PC-9 (cell line): ENCODE measurements at places on chromosomes 2 and 18. TPM values are rescaled to one million over a fixed set of nuclear protein-coding genes. Genes with fewer than 3 reads are reported as not detected.

CXCR4 gene
- 0.70 and 1.1 TPM in 2 replicates for total RNA-seq

TCF7L1 gene
- total RNA-seq: 2.3 and 2.8 TPM in 2 replicates

RNU2-63P gene
- 3.9 TPM in 1 of 2 replicates, not detected in the other for total RNA-seq

SETBP1 gene
- 8.3 and 9.0 TPM in 2 replicates for total RNA-seq

TTLL4 gene
- 43.9 and 57.1 TPM in 2 replicates for total RNA-seq

COL5A2 gene
- total RNA-seq: 0.35 and 0.55 TPM in 2 replicates

PLA2R1 gene
- total RNA-seq: 0.33 and 0.40 TPM in 2 replicates

SH3RF3 gene
- total RNA-seq: 4.9 and 6.1 TPM in 2 replicates

AFF3 gene
- not detected in 2 replicates for total RNA-seq

GRCh38 chr2:143533846-143534245 lies 404.6 kb downstream of the ARHGAP15 start:
- no peaks in the 10 kb centered on the region for H3K27me3 ChIP-seq
- DNase-seq: no peak
- no peak overlapping the region for H3K27ac ChIP-seq
- no peaks in the 10 kb centered on the region for H3K36me3 ChIP-seq
- H3K4me3 ChIP-seq: no peak overlapping the region

GRCh38 chr2:182982941-182983340 lies 55.3 kb downstream of the NCKAP1 start:
- peaks cover 71% of the 10 kb centered on the region for H3K36me3 ChIP-seq
- no peaks in the 10 kb centered on the region for H3K4me1 ChIP-seq
- H3K4me3 ChIP-seq: no peak overlapping the region
- no peak for DNase-seq
- H3K27me3 ChIP-seq: no peaks in the 10 kb centered on the region

DNA sequence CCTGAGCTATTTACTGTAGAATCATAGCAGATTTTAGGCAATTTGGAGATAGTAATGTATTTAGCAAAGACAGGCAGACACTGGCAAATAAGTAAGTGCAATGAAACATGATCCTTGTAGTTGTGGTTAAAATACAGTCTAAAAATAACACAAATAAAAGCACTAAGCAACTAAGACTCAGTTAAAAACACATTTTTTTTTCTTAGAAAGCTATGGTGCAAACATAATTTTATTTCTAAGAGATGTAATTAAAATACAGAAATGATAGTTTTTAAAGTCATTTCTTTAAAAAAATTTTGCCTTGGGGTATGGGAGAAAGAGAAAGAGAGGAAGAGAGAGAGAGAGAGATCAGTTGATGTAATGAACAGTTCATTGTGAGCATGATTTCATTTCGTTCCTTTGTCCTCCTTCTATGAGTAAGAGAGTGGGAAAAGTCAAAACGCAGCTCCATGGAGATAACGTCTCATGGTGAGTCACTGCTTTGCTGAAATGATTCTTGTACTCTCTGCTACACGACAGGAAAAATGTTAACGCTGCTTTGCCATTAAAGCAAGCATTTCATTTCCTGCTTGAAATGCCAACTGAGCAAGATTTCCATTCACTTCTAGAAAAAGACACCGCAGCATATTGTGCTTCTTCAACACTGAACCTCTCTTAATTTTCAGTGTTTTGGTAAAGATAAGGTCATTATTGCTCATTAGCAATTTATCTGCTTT lies 61.3 kb upstream of the PGAP1 start:
- no peaks in the 10 kb centered on the region for H3K36me3 ChIP-seq
- H3K27me3 ChIP-seq: no peaks in the 10 kb centered on the region

GRCh38 chr2:15058015-15058720 lies 425.7 kb downstream of the LRATD1 start:
- H3K4me3 ChIP-seq: no peak overlapping the region
- H3K27ac ChIP-seq: no peak overlapping the region
- no peaks in the 10 kb centered on the region for H3K4me1 ChIP-seq

DNA sequence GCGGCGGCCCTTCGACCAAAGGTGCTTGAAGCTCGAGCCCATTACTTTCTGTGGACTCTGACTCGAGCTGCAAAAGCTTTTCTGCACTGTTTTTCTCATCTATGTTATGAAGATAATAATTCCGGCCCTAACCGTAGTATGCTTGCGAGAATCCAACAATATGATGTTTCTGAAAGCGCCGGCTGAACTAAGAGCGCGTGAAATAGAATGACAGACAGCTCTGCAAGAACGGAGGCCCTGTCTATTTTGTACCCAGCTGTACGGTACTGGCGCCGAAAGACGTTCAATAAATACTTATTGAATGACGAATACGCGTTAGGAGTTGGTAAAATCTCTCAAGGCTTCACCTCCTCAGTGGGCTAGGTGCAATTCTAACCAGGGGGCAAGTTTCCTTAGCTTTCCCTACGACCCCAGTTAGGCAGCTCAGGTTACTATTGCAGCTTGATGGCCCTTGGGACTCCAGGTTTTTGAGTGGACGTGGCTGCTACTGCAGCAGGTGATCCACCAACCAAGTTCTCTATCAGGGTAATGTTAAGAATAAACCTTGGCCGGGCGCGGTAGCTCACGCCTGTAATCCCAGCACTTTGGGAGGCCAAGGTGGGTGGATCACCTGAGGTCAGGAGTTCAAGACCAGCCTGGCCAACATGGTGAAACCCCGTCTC lies 570 bp downstream of the SCRN3 start:
- H3K4me3 ChIP-seq: peak overlapping the region; percentile 81
- peak overlapping the region; percentile 13 for H3K27ac ChIP-seq
- no peaks in the 10 kb centered on the region for H3K27me3 ChIP-seq
- H3K36me3 ChIP-seq: 0 out of 2 replicates have a peak, but pooled peaks cover 7% of the 10 kb centered on the region
- peak; percentile 27 for DNase-seq

GRCh38 chr18:23810396-23810795 lies 121.1 kb downstream of the LAMA3 start:
- no peaks in the 10 kb centered on the region for H3K36me3 ChIP-seq
- no peak overlapping the region for H3K4me3 ChIP-seq
- H3K27me3 ChIP-seq: no peaks in the 10 kb centered on the region
- DNase-seq: no peak

- H3K4me1 ChIP-seq: peaks cover 61% of the 10 kb centered on the region
- peak overlapping the region; percentile 39; the same call in 1 of the 2 replicates for H3K27ac ChIP-seq
- peak; percentile 83 for DNase-seq
- no peak overlapping the region for H3K4me3 ChIP-seq
These were observed 42.5 kb downstream of the LYPD6B start for GRCh38 chr2:149080971-149081370.

GRCh38 chr2:67898595-67898994 lies 164.2 kb downstream of the C1D start:
- DNase-seq: no peak
- no peak overlapping the region for H3K27ac ChIP-seq
- H3K27me3 ChIP-seq: no peaks in the 10 kb centered on the region
- no peak overlapping the region for H3K4me3 ChIP-seq
- H3K4me1 ChIP-seq: no peaks in the 10 kb centered on the region
- no peaks in the 10 kb centered on the region for H3K36me3 ChIP-seq

GRCh38 chr2:75464348-75464946 lies 96.3 kb downstream of the EVA1A start:
- no peaks in the 10 kb centered on the region for H3K27me3 ChIP-seq
- H3K4me3 ChIP-seq: no peak overlapping the region
- H3K4me1 ChIP-seq: peaks cover 14% of the 10 kb centered on the region; the same call in 1 of the 2 replicates
- no peak for DNase-seq
- no peaks in the 10 kb centered on the region for H3K36me3 ChIP-seq

DNA sequence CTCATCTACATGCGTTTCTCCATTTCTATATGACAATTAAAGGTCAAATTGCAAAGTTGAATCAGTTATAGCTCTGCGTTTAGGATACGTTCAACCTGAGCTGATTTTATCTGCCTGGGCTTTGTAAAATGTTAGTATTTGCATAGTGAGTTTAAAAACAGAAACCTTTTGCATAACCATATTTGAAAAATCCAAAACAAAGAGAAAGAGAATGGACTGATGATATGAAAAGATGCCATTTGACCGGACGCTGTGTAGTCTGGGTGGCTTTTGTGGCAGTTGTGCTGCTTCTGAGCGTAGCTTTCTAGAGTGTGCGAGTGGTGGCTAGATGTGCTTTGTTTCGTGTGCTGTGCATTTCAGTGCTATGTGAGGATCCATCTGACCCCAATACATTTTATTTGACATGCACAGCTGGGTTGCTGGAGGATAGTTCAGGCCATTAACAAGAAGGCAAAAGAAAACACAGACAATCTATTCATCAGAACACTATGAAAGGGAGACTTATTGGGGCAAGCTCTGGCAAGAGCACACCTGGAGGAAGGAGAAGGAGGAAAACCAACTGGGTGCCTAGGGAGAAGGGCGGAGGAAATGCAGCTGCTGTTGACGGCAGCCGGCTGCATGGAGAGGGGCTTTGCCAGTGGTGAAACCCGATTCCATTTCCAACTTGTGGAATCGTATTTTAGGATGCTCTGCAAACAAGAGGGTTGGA lies 126.8 kb downstream of the ACOXL start:
- no peak overlapping the region for H3K4me3 ChIP-seq
- no peaks in the 10 kb centered on the region for H3K36me3 ChIP-seq
- H3K4me1 ChIP-seq: no peaks in the 10 kb centered on the region
- H3K27ac ChIP-seq: no peak overlapping the region

DNA sequence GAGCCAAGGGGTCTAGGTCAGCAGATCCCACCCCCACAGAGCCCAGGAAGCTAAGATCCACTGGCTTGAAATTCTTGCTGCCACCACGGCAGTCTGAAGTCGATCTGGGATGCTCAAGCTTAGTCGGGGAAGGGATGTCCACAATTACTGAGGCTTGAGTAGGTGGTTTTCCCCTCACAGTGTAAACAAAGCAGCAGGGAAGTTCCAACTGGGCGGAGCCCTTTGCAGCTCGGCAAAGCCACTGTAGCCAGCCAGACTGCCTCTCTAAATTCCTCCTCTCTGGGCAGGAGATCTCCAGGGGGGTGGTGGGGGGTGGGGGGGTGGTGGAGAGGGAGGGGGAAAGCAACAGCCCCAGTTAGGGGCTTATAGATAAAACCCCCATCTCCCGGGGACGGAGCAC lies 419.5 kb downstream of the NUP35 start:
- peak; percentile 33 for DNase-seq
- H3K4me3 ChIP-seq: no peak overlapping the region
- H3K36me3 ChIP-seq: no peaks in the 10 kb centered on the region
- no peaks in the 10 kb centered on the region for H3K27me3 ChIP-seq
- H3K4me1 ChIP-seq: no peaks in the 10 kb centered on the region

DNA sequence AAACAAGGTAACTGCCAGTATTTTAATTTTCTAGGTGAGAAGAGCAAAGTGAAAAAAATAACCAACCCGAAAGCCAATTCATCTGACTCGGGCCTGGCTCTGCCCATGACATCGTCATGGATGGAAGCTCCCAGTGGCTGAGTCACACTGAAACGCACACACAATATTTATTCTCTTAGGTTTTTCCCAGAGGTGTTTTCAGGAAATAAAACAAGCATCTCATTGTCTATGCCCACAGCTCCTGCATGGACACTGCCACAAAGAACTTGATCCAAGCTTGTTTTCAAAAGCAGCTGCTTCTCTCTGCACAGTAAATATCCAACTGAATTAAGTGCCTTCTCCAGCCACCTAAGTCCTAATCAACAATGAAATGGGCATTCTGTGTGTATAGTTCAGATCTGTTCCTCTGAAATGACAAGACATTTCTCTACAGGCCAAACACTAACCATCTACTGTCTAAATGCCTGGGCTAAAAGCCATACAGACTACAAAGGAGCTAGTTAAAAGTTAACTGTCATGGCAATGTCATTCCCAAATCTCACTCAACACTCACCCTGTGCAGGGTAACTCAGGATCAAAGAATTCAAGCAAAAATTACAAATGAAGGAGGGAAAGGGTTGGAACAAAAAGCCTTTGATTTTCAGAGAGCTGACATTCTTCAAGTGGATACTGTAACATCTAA lies 62.9 kb downstream of the RPL31 start:
- H3K27ac ChIP-seq: peak overlapping the region; percentile 66
- no peaks in the 10 kb centered on the region for H3K27me3 ChIP-seq
- H3K4me1 ChIP-seq: peaks cover 18% of the 10 kb centered on the region
- peak; percentile 76 for DNase-seq

DNA sequence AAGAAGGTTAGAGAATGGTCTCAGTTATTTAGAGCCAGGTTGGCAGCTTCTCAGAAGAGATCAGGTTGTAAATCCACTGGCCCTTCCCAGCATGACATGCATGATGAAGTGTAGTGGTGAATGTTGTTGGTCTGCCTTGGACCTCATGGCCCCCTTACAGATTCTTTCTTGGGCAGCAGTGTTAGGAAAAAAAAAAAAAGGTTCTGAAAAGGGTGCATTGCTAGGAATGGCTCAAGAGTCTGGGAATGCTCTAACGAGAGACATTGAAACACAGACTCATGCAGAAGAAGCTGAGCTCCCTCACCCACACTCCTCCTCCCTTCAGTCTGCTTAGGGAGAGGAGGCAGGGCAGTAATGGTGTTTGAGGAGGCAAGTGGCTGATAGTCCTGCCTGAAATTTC lies 105.5 kb downstream of the POLE4 start:
- DNase-seq: no peak
- no peak overlapping the region for H3K27ac ChIP-seq
- H3K4me3 ChIP-seq: no peak overlapping the region

GRCh38 chr2:241864168-241864849 lies 5.2 kb upstream of the RTP5 start:
- no peak for DNase-seq
- H3K4me3 ChIP-seq: no peak overlapping the region
- H3K27ac ChIP-seq: no peak overlapping the region
- H3K27me3 ChIP-seq: peaks cover 51% of the 10 kb centered on the region

GRCh38 chr2:69964353-69964841 lies 3.0 kb upstream of the ASPRV1 start:
- no peak overlapping the region for H3K27ac ChIP-seq
- H3K4me3 ChIP-seq: no peak overlapping the region
- no peak for DNase-seq
- no peaks in the 10 kb centered on the region for H3K36me3 ChIP-seq
- no peaks in the 10 kb centered on the region for H3K27me3 ChIP-seq

- H3K36me3 ChIP-seq: no peaks in the 10 kb centered on the region
- DNase-seq: no peak
- H3K4me3 ChIP-seq: no peak overlapping the region
- no peaks in the 10 kb centered on the region for H3K27me3 ChIP-seq
These were observed 1650.3 kb upstream of the CELF4 start for GRCh38 chr18:39215920-39216319.

GRCh38 chr2:122515731-122516290 lies 760.4 kb downstream of the TSN start:
- H3K4me1 ChIP-seq: no peaks in the 10 kb centered on the region
- DNase-seq: no peak
- H3K27ac ChIP-seq: no peak overlapping the region

DNA sequence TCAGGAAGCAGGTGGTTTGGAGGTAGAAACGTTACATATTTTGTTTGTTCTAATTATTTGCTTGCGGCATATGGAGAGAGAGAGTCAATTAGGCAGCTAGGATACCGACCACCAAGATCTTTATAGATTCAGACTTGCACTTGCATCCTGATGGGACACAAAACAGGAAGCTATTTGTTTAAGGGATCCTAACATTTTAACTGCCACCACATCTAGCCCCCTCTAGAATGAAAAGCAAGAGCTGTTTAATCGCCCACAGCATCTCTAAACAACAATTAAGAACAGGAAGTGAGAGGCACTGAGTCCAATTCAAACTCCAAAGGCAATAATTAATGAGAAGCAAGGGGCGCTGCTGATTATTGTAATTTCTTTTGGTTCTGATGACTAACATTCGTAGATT lies 182.0 kb upstream of the LINC00305 start:
- no peaks in the 10 kb centered on the region for H3K4me1 ChIP-seq
- DNase-seq: no peak
- H3K36me3 ChIP-seq: no peaks in the 10 kb centered on the region
- no peak overlapping the region for H3K4me3 ChIP-seq
